ENCODE measurements at places on chromosomes 4 and X.

DNA sequence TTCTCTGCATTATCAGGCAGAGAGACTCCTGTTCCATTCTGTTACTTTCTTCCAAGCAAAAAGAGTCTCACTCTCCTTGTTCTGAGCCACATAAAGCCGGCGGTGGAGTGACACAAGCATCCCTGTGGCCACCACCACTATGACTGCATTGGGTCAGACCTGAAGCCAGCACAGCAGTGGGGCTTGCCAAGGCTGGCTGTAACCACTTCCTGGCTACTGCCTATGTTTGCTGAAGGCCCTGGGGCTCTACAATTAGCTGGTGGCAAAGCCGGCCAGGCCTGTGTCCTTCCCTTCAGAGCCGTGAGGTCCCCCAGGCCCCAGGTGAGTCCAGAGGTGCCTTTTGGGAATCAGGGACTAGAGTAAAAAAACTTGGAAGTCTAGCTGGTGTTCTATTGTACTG, 31.8 kb downstream of the PLAC8 start:
- DNase-seq: no peak

- DNase-seq: no peak
Measured at GRCh38 chr4:112648263-112649054, 11.5 kb downstream of the LARP7 start.

GRCh38 chr4:2820216-2820982, 23.2 kb upstream of the ADD1 start:
- no peak for DNase-seq

DNA sequence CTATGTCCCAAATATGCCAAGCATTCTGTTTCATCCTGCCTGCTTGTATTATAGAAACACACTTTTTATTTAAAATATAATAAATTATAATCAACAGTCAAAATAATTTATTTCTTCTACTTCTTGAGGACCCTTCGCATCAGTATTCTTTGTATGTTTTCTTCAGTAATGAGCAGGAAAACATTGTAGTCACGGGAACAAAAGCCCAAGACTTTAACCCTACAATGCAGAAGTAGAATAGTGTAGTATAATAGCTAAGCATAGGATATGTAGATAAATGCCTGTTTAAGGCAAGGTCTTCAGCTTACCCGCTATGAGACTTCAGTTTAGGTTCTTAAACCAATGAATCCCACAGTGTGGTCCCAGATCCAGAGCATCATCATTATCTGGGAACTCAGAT, 156.6 kb downstream of the PPP3CA start:
- DNase-seq: no peak

DNA sequence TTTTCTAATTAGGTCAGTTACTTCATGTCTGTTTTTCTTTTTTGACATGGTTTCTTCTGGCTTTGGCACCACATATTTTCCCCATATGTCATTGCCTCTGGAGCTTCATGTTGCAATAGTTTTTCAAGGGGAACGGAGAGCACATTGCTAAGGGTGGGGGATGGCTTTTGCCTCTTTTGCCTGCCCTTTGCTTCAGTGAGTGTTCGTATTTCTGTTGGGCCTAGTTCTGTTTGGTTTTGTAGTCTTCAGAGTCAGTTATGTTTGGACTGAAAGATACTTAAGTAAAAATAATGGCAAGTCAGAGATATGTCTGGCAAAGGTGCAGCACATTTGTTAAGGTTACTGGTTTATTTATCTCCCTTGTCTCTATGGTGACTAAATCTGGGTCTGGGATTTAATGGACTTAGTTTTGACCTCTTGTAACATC, 29.1 kb downstream of the FHL1 start:
- no peak for DNase-seq

GRCh38 chrX:43813898-43814297, 68.4 kb downstream of the MAOB start:
- no peak for DNase-seq

DNA sequence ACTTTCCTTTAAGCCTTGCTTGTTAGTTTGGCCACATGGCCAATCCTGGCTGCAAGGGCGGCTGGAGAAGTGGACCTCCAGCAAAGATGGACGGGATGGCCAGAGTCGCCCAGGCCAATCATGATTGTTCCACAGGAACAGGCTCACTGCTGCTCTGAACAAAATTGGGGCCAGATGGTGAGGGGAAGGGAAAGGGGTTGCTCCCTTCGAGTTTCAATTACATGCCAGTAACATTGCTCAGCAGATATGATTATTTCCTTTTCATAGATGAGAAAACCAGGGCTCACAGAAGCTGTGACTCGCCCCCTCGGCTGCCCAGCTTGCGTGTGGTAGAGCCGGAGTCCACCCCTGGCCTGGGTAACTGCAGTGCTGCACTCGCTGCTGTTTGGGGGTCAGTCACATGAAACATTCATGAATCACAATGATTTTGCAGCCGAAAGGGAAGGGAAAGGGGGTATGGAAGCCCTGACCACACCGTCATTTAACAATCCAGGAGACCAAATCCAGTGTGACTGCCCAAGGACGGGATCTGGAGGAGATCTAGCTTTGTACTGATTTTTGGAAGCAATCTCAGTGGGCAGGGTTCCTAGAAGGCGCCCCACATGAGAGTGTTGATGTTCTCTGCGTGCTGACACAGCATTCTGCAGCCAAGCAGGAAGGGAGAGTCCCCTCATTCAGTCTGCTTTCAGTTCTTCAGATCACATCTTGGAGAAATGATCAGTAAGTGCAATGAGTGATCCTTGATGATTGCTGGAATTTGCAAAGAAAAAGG, 77.3 kb upstream of the MSX1 start:
- DNase-seq: no peak

GRCh38 chr4:40143926-40144508, 52.8 kb upstream of the RHOH start:
- no peak for DNase-seq

- no peak for DNase-seq
Measured at GRCh38 chr4:110268352-110268751, 69.9 kb upstream of the ELOVL6 start.

- no peak for DNase-seq
Measured at GRCh38 chr4:56311299-56311975, 75.9 kb downstream of the AASDH start.

- no peak for DNase-seq
Measured at GRCh38 chr4:138832563-138832962, 183.0 kb upstream of the NOCT start.

- no peak for DNase-seq
Measured at GRCh38 chr4:80619070-80619674, 283.6 kb downstream of the CFAP299 start.

- DNase-seq: no peak
Measured at GRCh38 chrX:149846789-149847188, 34.2 kb upstream of the MAGEA8 start.

- no peak for DNase-seq
Measured at GRCh38 chr4:25182937-25183336, 22.7 kb upstream of the SEPSECS start.

- DNase-seq: no peak
Measured at GRCh38 chrX:4841216-4841745, 1127.8 kb upstream of the PRKX start.

GRCh38 chr4:85724791-85725563, 250.0 kb downstream of the ARHGAP24 start:
- no peak for DNase-seq

DNA sequence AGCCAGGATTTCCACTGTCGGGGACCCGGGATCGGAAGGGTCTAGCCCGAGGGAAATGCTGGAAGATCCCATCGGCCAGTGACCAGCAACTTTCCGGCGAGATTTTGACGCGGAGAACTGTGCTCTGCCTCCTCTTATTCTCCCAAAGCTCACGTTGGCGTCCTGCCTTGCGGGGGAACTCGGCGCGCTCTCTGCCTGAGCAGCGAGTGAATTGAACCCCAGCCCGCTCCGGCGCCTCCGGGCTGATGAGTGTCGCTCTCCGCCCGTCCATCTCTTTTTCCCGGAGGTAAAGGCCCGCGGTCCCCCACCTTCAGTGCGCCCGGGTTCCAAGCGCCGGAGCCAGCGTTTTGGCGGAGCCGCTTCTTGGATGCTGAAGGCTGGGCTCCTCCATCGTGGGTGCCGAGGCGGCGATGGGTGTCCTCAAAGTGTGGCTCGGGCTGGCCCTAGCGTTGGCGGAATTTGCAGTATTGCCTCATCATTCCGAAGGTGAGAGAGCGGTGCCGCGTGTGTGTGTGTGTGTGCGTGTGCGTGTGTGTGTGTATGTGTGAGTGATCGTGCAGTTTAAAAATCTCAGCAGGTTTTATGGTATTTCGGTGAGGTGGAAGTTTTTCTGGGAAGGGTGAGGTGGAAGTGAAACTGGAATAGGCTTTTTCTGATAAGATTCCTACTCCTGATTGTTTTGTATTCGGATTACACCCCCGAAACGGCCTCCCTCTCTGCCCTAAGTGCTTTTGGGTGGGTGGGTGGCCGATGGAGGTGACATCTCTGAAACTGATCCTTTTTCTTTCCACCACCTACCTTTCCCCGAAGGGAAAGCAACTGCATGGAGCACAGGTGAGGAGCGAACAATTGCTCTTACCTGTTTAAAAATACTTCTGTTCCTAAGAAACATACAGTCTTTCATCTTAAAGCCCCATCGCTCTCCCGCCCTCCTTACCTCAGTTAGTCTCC, 752 bp downstream of the FRAS1 start:
- DNase-seq: no peak

DNA sequence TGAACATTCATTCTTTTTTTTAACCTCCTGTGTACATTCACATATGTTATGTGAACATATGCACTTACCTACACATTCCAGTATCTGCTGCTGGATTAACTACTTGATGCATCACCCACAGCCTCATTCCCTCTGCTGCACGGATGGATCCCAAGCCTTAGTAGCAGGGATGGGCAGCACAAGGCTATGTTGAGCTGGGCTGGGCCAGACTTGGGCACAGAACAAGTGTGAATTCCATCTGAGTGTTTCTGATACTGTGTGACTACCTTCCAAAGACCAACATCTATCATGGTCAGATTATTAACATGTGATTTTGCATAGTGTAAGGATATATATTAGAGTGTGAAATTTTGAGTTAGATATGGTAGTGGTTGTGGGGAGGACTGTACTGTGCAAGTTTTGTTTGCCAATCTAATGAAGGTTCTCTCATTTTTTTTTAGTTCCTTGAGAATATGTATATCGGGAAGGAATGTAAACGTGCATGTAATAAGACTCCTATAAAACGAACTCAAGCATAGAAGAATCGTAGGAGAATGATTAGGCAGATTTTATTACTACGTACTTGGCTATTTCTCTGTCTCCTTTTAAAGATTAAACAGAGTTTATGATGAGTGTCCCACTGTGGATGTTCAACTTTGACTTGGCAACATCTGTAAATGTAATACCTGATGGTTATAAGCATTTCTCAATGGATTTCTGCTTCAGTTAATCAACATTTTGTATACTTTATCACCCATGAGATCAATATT, 23.4 kb upstream of the STBD1 start:
- no peak for DNase-seq

- no peak for DNase-seq
Measured at GRCh38 chr4:180099957-180100356, 2143.2 kb upstream of the TENM3 start.

DNA sequence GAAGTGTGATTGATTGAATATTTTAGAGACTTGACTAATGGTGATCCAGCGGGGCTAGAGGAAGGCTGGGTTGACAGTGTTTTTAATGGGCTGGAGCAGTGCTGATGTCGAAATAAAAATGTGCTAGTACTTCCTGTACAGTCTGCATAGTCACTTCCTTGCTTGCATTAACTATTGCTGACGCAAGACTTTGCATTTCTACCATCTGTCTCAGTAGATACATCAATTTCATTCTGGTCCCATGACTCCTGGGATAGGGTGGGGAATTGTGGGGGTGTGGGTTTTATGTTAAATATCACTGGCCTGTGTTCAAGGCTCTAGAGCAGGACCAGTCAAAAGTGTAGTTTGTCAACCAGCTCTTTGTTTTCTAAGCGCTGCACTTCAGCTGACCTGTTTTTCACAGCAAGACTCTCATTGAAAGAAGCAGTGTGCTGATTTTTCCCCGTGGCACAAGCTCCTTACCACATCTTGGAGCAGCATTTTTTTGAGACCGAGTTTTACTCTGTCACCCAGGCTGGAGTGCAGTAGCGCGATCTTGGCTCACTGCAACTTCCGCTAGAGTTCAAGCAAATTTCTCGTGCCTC, 35.2 kb upstream of the PHEX start:
- no peak for DNase-seq

All from stimulated activated CD8-positive, alpha-beta memory T cell treated with anti-CD3 and anti-CD28 coated beads, Interleukin-2, amount 100 ng/mL, for 1 hour (primary cell).